ENCODE measurements at places on chromosomes 7 and 10.

- no peak for DNase-seq
Observed at GRCh38 chr7:37957221-37957970, 37.0 kb downstream of the EPDR1 start.

- DNase-seq, result no peak
Observed at GRCh38 chr7:139192014-139192706, 38.9 kb upstream of the UBN2 start.

GRCh38 chr7:156185076-156185475 is 372.8 kb upstream of the SHH start:
- DNase-seq, result no peak

DNA sequence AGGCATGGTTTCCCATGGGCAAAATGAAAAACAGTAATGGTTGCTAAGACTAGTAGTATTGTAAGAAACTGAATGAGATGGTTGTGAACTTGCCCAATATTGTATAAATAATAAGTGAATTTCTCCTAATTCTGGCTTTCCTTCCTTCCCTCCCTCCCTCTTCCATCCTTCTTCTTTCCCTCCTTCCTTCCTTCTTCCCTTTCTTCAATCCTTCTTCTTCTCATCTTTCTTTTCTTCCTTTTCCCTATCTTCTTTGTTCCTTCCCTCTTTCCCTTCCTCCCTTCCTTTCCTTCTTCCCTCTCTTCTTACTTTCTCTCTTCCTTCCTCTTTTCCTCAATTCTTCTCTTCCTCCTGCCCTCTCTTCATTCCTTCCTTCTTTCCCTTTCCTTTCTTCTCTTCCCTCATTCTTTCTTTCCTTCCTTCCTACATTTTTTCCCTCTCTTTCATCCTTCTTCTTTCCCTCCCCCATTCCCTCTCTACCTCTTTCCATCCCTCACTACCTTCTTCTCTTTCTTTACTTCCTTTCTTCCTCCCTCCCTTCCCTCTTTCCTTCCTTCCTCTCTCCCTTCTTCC is 4.1 kb upstream of the VWC2 start:
- DNase-seq, result no peak
